ENCODE measurements at places on chromosomes 4 and X.

GRCh38 chr4:48047896-48048295, 31.3 kb downstream of the NIPAL1 start:
- no peak for DNase-seq

DNA sequence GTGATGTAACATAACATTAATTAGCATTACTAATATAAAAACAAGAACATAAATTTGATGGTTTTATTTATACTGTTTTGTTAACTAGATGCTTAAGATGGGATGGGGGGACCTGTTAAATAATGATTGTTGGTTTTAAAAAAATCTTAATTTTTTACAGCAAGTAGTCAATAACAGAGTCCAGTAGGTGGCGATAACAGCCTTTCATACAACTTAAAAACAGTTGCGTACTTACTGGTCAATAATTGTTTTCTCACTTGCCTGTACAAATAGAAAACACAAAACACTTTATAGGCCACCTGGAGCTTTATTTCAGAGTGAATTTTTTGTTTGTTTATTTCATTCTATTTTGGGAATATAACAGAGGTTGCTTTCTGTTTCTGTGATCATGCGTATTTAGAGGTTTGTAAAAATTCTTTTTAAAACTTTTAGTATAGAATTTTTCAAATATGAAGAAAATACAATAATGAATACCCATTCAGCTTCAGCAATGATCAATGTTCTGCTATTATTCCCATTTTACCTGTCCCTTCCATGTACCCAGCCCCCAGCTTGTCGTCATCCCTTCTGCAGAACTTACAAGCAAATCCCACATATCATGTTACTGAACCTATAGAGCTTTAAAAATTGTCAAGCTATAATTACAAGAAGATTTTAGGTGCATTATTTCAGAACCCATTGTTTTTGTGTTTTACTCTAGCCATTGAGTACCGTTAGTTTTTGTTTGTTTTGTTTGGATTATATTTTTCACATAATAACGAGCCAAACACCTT, 97.1 kb downstream of the MRPL1 start:
- DNase-seq: no peak

DNA sequence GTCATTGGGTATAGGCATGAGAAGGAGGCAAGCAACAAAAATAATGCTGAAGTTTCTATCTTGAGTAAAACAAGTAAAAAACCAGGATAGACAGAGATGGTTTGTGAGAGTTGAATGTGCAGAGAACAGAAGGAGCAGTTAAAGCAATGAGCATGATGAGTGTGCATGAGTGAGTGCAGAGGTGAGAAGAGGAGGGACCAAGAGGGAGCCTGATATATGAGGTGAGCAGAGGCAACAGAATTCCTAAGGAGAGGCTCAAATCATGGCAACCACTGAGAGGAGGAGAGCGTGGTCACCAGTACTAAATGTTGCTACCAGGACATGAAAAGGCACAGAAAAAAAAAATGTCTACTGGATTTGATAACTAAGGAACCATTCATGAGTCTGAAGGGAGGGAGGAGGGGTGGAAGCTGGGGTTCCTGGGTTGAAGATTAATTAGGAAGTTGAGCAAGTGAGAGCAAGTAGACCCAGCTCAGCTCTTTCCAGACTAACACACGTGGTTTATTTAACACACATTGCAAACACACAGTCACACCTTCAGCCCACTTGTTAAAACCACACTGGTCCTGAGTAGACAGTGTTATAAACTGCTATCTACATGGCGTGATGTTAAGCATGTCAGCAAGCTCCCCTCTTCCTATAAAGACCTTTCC, 69.0 kb upstream of the IQCM start:
- no peak for DNase-seq

- DNase-seq: no peak
Measured at GRCh38 chrX:44947995-44948394, 75.0 kb downstream of the KDM6A start.

DNA sequence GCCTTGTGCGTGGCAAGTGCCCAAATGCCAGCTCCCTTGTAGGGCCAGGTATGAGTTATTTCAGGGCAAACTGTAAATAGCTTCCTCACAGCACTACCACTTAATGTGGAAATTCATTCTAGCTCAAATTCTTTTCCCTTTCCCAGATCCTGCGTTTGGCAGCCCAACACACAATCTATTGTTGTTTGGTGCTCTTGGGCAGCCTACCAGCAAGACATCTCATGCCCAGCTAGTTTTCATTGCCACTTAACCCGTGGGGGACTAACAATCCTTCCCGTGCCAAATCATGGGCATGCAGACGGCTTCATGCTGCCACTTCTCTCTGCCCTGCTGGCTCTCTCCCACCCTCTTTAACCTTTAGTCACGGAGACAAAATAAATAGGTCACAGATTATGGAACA, 454.2 kb downstream of the GRIA2 start:
- no peak for DNase-seq

DNA sequence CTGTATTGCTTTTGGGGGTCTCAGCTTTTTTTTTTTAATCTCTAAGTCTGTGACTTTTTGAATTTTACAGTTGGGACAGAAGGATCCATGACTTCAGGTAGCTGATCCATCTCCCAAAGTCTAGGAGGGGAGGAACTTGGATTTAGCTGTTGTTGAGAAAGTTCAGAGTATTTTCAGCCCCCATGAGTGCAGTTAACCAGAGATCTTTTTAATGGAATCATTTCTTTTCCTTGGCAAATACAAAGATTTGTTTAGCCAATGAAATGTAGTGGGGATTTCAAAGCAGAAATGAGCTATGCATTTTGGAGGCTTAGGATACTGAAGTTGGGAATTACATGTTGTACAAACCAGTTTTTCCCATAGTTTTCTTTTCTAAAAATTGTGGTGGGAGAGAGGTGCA, 18.1 kb downstream of the FNIP2 start:
- no peak for DNase-seq

- DNase-seq: no peak
Measured at GRCh38 chr4:169716677-169717076, 41.1 kb downstream of the HPF1 start.

DNA sequence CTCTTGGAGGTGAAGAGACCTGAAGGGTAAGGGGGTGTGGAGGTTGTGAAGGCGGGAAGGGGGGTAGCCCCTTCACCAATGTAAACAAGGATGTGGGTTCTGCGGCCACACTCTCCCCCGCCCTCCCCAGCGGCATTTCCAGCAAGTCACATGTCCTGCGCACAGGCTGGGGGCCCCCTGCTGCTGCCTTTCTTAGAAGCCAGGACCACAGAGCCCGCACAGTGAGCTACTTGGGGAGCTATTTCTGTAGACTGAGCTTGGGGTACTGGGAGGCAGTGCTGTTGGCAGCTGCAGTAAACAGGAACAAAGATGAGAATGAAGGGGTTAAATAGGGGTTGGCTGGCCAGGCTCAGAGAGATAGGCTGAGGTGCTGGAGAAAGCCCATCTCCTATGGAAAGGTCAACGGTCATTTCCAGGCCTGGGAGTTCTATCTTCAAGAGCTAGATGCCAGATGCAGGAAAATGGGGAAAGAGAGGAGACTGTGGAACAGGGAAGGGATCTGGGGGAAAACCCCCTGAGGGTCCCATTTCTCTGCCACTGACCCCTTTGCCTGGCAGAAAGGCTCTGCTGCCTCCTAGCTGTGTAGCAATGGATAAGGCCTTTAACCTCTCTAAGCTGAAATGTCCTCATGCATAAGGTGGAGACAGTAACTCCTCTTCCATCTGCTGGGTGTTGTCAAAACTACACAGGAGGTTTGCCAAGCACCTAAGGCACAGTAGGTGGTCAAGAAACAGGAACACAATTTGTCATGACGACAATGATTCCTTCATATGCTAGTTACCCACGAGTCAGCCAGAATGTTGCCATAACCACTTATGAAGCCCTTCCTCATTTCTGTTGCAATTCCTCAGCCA, 18.5 kb upstream of the PIM2 start:
- peak; percentile 78 for DNase-seq

GRCh38 chr4:125313497-125313896, 1.3 kb upstream of the FAT4 start:
- DNase-seq: no peak

DNA sequence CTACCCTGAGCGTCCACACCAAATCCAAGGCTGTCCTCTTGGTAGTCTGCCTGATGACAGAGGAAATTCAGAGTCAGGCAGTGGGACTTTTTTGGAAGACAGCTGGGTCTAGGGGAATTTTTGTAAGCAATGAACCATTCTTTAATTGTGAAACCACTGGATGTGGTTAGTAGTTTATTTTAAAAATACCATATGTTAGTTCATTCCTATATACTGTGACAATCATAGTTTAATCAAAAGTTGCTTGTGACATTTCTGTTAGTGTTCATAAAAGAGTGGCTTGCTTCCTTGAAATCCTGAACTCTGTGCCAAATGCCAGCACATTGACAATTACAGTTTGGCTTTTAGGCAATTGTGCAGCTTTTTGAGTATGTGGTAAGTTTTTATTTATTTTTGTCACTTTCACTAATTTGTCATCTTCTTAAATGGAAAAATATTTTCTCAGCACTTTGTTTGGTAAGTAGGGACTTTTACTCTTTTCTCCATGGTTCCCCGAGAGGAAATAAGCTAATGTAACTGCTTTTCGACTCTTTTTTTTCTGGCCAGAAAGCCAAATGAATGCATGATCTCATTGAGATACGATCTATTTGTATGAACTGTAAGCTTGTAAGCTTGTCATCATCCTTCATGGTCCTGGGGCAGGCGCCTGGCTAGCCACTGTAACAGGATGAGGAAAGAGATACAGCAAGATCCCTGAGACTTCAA, 72.6 kb upstream of the SLC4A4 start:
- no peak for DNase-seq

DNA sequence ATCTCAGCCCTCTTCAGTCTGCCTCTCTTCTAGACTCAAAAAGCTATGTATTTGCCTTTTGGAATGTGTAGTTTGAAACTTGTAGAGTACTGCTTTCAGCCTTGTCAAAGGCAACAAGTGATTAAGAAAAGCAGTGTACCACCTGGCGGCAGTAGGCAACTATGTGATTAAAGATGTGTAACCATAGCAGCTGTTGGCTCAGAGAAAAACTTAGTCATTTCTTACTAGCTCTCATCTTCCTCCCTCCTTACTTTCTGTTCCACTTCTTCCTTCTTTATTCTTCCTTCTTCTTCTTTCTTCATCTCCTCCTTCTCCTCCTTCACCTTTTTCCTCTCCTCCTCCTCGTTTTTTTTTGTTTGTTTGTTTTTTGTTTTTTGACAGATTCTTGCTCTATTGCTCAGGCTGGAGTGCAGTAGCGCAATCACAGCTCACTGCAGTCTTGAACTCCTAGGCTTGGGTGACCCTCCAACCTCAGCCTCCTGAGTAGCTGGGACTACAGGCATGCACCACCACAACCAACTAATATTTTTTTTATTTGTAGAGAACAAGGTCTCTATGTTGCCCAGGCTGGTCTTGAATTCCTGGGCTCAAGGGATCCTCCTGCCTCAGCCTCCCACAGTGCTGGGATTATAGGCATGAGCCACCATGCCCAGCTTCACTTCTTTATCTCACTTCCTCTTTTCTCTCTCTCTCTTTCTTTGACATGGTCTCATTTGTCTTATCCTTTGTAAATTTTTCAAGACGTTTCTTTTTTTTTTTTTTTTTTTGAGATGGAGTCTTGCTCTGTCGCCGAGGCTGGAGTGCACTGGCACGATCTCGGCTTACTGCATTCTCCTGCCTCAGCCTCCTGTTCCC, 32.6 kb downstream of the ABHD18 start:
- DNase-seq: no peak

DNA sequence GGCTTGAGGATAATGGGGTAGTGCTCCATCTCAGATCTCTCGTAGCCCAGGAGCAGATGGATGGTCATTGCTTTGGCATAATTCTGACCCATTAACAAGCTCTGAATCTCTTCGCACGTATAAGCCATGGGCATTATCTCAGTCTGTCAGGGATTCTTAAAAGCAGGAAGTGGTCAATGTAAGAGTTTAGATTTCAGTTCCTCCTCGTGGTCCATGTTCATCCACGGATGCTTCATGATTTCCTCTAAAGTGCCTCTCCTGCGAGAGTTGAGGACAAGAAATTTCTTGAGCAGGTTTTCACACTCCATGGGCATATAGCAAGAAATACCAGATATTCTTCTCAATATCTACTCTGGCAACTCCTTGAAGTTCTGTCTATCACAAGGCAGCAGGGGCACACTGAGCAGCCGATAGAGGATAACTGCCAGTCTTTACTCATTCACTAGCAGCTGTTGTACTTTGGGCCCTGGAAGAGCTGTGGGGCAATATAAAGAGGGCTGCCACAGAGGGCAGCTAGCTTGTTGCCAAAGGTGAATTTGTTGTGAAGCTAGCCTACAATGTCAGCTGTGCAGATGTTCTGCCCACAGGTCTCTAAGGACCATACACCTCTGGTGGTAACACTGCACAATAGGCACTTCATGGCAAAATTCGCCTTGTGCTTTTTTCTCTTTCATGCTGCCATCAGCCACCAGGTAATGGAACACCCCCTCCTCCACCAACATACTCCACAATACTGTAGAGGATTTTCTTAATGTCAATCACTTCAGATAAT, 52.0 kb upstream of the WDR17 start:
- no peak for DNase-seq

DNA sequence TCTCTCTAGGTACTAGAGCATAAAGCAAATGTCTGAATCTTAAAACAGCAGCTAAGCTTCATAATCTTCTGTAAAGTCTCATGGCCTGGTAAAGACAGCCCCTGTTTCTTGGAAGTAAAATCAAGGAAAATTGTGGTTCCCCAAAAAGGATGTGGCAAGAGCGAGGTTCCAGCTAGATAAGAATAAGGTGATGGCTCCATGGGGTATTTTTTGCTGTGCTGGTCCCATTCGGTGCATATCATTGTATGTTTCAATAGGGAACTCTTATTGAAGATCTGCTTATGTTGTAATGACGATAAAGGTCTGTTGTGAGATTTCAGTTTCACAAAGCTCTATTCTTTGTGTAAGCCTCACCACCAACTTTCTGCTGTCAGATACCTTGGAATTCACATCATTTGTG, 316.9 kb upstream of the NOCT start:
- DNase-seq: no peak

- no peak for DNase-seq
Measured at GRCh38 chr4:180059216-180059881, 2183.9 kb upstream of the TENM3 start.

- no peak for DNase-seq
Measured at GRCh38 chr4:47505147-47505546, 20.1 kb downstream of the ATP10D start.

GRCh38 chr4:69874507-69874906, 14.6 kb upstream of the SULT1E1 start:
- no peak for DNase-seq

DNA sequence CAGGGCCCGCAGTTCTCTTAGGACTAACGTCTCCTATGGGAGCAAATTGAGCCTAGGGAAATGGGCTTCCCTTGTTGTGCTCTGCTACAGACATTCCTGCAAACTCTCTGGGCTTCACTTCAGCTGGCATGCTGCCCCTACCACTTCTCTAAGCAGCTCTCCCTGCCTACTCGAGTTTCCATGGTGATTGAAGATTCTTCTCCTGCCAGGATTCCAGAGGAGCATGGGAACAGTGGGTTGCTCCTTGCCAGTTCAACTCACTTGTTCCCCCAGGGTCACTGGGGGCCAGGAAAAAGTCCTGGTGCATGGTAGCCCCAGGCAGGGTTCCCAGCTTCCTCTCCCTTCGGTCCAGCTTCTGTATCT, 21.1 kb upstream of the WDR17 start:
- DNase-seq: no peak

All from activated CD8-positive, alpha-beta memory T cell treated with anti-CD3 and anti-CD28 coated beads for 1 hour (primary cell).